ENCODE measurements at places on chromosomes 7 and 10.

GRCh38 chr10:34854147-34854601 lies 39.1 kb upstream of the PARD3 start:
- DNase-seq: peak; percentile 60

- DNase-seq: no peak
Observed at GRCh38 chr10:14531974-14532373, 201.2 kb upstream of the FRMD4A start.

GRCh38 chr10:3574451-3574850 lies 210.6 kb downstream of the KLF6 start:
- no peak for DNase-seq

DNA sequence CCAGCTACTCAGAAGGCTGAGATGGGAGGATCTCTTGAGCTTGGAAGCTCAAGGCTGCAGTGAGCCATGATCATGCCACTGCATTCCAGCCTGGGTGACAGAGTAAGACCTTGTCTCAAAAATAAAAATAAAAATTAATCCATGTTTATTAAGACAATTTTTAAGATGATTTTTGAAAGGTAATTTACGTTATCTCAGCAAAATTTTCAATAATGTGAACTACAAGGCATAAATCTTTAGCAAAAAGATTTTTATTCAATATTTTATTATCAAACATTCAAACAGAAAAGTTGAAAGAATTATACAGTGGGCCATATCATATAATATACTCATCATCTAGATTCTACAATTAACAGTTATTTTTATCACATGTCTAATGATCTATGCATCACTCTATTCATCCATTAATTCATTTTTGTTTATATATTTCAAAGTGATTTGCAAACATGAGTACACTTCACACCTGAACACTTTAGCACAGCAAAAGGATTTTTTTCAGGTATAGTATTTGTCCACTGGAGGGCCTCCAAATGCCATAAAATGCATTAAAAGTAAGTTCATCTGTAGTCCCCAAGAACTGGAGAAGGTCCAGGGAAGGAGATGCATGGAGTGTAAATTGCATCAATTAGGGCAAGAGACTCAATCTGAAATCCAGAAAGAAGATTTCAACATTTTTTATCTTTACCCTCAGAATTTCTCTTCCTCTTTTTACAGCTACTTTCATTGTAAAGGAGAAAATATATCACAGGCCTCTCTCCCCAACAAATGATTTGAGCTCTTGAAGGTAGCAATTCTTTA lies 38.6 kb upstream of the RSBN1L start:
- DNase-seq: peak; percentile 53

DNA sequence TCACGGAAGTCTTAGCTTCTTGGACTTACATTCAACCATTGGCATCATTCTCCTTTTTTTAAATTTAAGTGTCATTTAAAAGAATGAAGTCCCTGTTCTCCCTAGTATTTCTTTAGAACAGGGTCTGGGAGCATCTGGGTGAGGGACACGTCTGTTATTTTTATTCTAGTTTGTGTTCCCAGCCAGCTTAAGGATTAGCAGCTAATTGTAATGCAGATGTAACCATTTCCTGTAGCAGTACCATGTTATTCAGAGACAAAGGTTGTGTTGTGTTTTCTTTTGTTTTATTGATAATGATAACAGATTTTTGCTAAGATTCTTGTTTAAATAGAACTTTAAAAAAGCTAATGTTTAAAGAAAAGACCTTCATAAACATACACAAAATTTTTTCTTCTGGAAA lies 34.3 kb downstream of the BMS1 start:
- no peak for DNase-seq

DNA sequence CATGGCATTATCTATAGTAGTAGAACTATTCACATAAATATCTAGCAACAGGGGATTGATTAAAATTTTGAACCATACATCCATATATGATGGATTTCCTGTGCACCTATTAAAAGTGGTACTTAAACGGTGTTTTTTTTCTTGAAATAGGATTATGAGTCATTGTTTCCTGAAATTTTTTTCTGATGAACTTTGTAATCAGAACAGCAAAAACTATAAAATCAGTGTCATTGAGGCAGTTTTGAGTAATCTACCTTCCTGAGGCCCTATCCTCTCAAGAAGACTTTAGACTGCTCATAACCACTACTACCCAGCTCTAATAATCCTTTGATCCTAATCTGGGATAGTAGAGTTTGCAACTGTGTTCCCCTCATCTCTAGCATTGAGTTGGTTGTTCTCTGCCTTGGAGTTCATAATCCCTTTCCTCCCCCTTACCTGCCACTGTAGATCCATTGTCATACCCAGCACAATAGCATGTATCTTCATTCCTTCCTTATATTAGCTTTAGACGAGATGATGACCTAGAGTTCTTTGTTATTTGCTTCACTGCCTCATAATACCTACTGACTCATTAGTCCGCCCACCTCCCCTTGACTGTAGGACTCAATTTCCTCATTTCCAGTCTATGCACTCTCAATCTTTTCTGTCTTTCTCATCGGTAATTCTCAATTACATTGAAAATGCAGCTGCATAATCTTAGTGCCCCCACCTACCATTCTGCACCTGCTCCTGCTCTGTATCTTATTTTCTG lies 133.4 kb downstream of the LRRC4 start:
- peak; percentile 59 for DNase-seq

DNA sequence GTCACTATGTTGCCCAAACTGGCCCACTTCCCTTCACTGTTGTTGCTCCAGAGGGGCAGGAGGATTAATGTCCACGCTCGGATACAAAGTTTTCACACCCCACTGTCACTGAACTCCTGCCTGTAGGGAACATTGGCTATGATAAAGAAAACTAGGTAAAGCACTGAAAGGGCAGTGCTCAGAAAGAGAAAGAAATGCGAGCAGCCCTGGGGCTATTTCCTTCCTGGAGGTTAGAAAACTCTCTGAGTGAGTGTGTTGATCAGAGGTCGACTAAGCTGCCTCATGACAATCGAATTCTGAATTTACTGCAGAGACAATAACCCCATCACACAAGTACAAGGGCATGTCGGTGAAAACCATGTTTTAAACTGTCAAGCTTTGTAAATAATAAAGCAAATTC lies 227.2 kb upstream of the PITRM1 start:
- no peak for DNase-seq

- DNase-seq: no peak
Observed at GRCh38 chr7:4653771-4654170, 28.3 kb upstream of the FOXK1 start.

- no peak for DNase-seq
Observed at GRCh38 chr10:8238986-8239385, 184.5 kb downstream of the GATA3 start.

DNA sequence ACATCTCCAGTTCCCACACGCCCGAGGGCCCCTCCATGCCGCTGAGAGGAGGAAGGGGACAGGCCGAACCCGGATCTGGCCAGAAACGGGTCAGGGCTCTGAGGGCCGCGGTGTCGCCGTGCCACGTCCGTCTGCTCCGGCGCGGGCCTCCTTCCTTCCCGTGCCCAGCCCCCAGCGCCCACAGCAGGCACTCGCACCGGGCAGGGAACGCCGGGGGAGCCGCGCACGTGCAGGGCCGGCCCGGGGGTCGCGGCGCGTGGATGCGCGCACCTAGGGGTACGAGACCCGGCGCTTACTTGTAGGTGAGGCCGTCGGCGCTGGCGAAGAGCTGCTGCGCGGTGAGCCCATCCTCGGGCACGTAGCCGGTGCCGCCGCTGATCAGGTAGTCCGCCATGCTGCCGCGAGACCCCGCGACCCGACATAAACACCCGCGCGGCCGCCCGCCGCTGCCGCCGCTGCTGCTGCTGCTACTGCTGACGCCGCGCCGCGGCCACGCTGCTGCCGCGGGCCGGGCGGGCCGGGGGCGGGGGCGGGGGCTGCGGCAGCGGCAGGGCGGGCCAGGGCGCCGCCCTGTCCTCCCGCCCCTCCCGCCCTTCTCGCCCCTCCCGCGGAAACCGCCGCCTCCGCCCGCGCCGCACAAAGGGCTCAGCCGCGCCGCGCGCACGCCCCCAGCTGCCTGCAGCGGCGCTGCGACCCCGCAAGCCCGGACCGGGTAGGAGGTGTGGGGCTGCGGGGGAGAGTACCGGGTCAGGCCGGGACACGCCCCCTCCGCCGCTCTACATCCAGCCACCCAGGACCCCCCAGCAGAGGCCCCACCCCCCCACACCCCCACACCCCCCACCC lies 4.1 kb downstream of the IMPDH1 start:
- peak; percentile 60 for DNase-seq

- no peak for DNase-seq
Observed at GRCh38 chr7:156073366-156074052, 261.2 kb upstream of the SHH start.

- DNase-seq: peak; percentile 95
Observed at GRCh38 chr7:116671681-116672595, at the start of gene MET. Gene MET (plus strand): TSS chr7:116672196. CDS start chr7:116699085, 26,889 bp downstream.

GRCh38 chr10:108582387-108582786 lies 1340.9 kb downstream of the XPNPEP1 start:
- DNase-seq: no peak

All from epithelial cell of esophagus (primary cell).